ENCODE measurements at places on chromosomes 16 and 17.

- DNase-seq = no peak
Measured at GRCh38 chr16:55039511-55039910, 108.8 kb downstream of the IRX5 start.

GRCh38 chr16:85330006-85330693 is 217.9 kb upstream of the CIBAR2 start:
- no peak for DNase-seq

- DNase-seq = no peak
Measured at GRCh38 chr17:72984145-72984925, 108.2 kb downstream of the SLC39A11 start.

- DNase-seq = no peak
Measured at GRCh38 chr16:29753516-29753915, 7.7 kb upstream of the C16orf54 start.

DNA sequence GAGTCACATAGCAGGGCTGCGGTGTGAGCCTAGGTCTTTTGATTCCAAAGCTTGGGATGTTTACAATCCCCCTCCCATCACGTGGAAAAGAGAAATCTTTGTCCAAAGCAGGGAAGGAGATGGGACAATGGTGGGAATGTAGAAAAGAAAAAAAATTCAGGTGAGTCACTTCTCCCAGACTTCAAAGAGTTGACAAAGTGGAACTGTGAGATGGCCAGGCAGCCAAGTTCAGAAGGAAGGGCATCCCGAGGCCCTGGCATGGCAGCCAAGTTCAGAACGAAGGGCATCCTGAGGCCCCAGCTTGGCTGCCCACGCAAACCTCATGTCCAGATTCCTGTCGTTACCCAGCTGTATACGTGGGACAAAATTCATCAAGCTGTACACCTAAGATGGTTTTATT is 47.5 kb downstream of the FOXL1 start:
- no peak for DNase-seq

DNA sequence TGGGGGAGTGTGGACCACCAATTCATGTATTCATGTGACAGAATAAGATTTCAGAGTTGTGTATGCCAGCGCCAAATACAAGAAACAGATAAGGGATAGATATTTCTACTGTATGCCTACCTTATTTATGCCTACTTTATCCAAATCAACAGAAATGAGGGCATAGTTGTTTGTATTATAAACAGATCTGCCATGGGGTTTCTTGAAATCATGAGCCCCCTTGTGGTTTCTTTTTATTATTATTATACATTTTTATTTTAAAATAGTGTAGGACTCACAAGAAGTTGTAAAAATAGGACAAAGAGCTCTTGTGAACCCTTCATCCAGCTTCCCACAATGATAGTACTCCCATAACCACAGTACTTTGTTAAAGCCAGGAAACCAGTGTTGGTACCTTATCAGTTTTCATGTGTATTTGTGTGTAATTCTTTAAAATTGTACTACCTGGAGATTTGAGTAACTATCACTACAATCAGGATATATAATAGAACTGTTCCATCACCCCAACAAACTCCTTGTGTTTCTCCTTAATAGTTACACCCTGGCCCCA is 229.4 kb downstream of the CCDC182 start:
- DNase-seq = no peak

DNA sequence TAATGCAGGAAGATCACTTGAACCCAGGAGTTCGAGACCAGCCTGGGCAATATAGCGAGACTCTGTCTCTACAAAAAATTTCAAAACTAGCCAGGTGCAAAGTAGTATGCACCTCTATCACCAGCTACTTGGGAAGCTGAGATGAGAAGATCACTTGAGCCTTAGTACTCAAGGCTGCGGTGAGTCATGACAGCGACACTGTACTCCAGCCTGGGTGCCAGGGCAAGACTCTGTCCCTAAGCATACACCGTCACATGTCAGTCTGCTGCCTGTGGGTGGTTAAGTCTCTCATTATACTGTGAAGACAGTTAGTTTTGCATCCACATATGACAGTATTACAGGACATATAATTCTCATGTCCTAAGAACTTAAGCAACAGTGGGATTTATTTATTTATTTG is 21.8 kb downstream of the NMRAL1 start:
- DNase-seq = no peak

- DNase-seq = no peak
Measured at GRCh38 chr17:47270946-47271705, 17.5 kb downstream of the ITGB3 start.

- no peak for DNase-seq
Measured at GRCh38 chr16:27588057-27588456, 38.1 kb downstream of the KATNIP start.

GRCh38 chr16:72104905-72105304 is 11.3 kb downstream of the DHX38 start:
- no peak for DNase-seq

- DNase-seq = no peak
Measured at GRCh38 chr16:49914657-49915056, 58.7 kb upstream of the ZNF423 start.

GRCh38 chr16:12339686-12340085 is 363.2 kb downstream of the SNX29 start:
- no peak for DNase-seq

- DNase-seq = no peak
Measured at GRCh38 chr16:1788095-1788707, 5.3 kb downstream of the IGFALS start.
